ENCODE measurements at places on chromosomes 5 and 9.

GRCh38 chr5:139693676-139694364, 45.7 kb downstream of the CXXC5 start:
- no peak for DNase-seq

GRCh38 chr9:97237311-97237786, 70.1 kb upstream of the CCDC180 start:
- no peak for DNase-seq

DNA sequence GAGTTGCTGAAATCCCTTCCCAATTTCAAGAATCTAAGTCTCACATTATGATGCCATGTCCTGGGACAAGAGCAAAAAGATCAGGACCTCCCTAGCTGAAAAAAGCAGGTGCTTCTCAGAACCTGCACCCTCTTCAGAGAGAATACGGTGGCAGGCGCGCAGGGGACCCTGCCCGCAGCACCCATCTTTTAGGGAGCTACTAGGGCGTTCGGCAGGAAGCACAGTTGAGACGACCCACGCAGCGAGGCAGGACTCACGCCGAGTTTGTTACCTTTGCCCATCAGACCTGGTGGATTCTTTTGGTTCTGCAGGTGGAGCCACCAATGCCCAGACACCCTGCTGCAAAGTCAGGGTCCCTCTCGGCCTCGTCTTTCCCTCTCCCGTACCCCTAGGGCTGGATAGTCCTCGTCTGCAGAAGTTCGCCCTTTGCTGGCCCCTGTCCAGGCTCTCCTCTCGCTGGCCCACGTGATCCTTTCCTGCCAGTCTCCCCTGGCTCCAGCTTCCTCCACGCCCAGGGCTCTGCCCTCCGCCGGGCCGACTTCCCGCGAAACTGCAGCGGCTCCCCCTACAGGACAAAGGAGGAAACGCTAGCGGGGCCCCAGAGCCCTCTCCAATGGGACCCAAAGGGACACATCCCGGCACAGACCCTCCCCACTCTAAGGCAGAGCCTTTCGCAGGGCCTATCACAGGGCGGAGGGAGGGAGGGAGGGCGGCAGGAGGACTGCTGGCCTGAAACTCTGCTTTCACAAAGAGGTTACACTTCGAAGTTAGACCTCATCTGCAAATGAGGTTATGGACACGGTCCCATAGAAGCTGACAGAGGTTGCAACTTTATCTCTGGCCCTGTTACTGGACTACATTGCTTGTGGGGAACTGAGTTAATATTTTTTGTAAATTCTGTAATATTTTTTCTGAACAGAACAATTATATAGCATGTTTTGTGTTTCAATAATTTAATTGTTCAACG, 28.8 kb downstream of the TMEM174 start:
- peak; percentile 44 for DNase-seq

DNA sequence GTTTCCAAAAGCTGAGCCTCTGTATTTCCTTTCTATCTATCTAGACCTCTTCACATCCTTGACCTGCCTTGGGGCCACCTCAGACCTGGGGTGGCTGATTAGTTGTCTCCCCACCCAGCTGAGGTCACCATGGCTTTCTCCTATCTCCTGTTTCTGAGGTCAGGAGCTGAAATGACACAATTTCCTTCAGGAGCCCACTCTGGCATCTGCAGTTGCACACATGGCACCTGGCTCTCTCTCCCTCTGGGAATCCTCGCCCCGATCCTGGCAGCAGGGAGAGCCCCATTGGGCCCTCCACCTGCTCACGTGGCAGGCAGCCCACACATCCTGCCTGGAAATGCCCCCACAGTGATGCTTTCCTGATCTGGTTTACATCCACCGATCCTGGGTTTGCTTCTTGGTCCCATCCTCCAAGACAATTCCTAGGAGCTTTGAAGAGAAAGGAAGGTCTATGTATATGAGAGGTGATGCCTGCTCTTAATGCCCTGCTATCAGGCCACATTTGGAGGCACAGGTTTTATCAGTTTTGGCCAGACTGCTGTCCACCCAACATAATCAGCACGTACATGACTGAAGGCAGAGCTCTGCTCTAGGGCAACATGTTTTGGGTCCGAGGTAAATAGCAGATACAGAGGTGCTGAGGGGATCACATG, 53.7 kb downstream of the MARCHF3 start:
- no peak for DNase-seq

DNA sequence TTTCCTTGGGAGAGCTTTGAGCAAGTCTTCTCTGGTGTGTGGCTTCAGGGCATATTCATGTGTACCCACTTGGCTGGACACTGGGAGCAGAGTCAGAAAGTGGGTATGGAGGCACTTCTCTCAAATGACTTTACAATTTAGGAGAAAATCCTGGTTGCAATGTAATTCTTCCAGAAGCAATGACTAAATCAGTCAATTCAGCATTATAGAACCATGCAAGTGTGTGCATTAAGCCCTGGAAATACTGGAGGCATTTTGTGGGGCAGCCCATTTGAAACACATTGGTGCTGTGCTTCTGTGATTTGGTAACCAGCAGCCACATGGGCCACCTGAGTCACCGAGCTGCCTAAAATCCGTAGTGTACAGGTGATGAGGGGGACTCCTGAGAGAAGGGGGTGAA, 94.6 kb upstream of the TAS2R1 start:
- DNase-seq = no peak

- DNase-seq = no peak
Observed at GRCh38 chr9:125422853-125423252, 161.2 kb downstream of the GAPVD1 start.
